ENCODE measurements at places on chromosomes 4 and X.

GRCh38 chrX:40331762-40332161 lies 234.0 kb upstream of the BCOR start:
- DNase-seq = no peak

DNA sequence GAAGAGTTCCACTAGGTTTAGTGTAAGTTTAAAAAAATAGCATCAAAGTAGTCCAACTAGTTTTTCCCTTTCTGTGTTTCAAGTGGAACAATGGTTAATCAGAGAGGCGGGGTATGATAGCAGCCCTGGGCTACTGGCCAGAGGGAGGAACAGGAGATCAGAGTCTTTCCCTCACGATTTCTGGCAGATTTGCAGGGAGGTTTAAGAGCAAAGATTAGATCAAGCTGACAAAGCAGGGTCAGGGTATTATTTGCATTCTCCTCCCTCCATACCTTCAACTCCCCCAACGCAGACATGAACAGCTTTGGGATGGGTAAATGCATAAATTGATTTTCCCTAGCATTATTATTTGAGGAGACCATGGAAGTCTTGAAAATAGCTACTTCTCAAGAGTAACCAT lies 277.6 kb upstream of the DIAPH2 start:
- DNase-seq = no peak

DNA sequence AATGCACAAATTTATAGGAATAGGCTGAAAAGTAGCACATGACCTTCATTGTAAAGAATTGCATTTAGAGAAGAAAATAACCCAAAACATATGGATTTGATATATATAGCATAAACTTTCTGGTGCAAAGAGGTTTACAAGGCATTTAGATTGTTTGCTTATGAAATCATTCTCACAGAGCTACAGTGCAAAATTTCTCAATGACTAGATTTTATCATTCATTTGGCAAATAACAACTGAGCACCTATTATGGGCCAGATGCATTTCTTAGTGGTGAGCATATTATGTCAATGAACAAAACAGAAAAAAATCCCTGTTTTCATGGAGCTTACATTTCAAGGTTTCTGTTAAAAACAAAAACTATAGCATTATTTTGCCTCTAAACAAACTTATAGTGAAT lies 34.1 kb upstream of the TNIP3 start:
- DNase-seq = no peak

DNA sequence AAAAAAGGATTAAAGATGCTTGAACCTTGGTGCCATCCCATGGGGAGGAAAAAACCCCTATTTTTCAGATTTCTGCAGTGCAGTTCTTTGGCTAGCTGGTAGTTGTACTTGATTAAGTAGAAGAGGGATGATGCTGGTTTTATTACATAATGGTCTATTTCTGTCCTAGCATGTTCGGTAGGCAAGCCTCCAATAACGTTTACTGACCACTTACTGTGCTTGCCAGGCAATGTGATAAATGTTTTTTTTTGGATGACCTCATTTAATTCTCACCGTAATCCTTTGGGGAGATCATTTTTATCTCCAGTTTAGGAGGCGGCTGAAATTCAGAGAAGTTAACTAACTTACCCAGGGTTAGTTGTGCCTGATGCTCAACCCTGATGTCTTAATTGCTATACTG lies 92.1 kb upstream of the RPA4 start:
- DNase-seq = no peak

GRCh38 chr4:145863191-145863590 lies 75.4 kb downstream of the ZNF827 start:
- DNase-seq = no peak
